ENCODE measurements at places on chromosomes 7 and 10. TPM values are rescaled to one million over a fixed set of nuclear protein-coding genes. Genes with fewer than 3 reads are reported as not detected.

ZDHHC16 gene
- total RNA-seq: 35.6 TPM

NRCAM gene
- 0.93 TPM for total RNA-seq

DBNL gene
- total RNA-seq: 105 TPM

ADCYAP1R1 gene
- total RNA-seq: 1.1 TPM

DNA sequence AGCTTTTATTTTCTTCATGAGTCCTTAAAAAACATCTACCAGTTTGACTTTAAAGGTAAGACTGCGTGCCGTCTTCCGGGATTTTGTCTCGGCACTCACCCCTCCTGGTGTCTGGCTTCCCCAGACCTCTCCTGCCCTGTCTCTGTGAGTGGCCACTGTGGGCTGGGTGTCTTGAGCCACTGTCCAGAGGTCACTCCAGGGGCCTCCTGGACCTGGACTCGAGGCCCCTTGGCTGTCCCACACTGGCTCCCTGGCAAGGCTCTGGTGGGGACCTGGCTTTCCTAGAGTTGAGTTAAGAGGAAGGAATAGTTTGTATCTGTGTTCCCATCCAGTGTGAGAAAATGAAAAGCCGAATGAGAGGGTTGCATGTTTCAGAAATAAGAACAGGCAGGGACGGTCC is 95.5 kb downstream of the NKX6-2 start:
- DNase-seq: peak; percentile 24
- H3K4me1 ChIP-seq: no peaks in the 10 kb centered on the region
- H3K36me3 ChIP-seq: no peaks in the 10 kb centered on the region
- no peaks in the 10 kb centered on the region for H3K27me3 ChIP-seq

DNA sequence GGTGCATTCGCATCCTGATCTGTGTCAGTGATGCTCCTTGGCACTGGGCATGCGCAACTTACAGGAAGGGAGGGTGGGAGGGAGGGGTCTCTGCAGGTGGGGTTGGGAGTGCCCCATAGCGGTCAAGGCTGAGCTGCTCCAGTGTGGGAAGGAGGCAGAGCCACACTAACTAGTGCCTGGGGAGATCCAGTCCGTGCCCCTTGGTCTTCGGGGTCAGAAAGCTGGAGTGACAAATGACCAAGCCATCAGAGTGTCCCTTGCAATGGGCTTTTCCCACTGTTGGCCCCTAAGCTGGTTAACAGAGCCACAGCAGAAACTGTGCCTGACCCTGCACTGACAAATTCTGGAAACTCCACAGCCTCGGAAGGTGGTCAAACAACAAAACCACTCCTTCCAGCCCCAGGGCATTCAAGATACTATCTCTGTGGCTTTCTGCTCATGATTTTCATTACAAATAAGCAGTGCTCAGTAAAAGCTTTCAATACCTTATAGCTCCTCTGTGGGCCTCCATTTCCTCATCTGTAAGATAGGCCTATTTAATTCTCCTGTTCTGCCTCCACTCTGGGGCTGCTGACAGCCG is 138.1 kb upstream of the UNC5B start:
- no peak for DNase-seq
- H3K36me3 ChIP-seq: no peaks in the 10 kb centered on the region
- no peaks in the 10 kb centered on the region for H3K4me1 ChIP-seq
- H3K27me3 ChIP-seq: no peaks in the 10 kb centered on the region
- no peak overlapping the region for H3K4me3 ChIP-seq

DNA sequence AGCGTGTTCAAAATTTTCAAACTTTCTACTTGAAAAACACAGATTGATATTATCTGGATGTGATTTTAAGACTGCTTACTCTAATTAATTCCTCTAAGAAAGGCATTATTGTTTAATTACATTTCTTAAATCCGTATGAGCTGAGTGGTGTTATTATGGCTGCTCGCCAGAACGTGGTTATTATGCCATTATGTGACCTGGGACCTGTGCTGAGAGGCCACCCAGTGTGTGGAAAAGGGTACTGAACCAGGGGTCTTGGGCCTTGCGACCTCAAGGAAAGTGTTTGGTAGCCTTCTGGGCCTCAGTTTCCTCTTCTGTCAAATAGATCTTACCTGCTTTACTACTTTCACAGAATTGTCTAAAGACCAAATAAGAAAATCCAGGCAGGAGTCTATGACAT is 15.4 kb downstream of the LGI1 start:
- H3K36me3 ChIP-seq: no peaks in the 10 kb centered on the region
- H3K4me3 ChIP-seq: no peak overlapping the region
- no peaks in the 10 kb centered on the region for H3K4me1 ChIP-seq
- no peak for DNase-seq
- H3K27ac ChIP-seq: no peak overlapping the region
- no peaks in the 10 kb centered on the region for H3K27me3 ChIP-seq

- H3K4me1 ChIP-seq: no peaks in the 10 kb centered on the region
- peak; percentile 99 for DNase-seq
- H3K4me3 ChIP-seq: peak within 1 kb of the TSS; percentile 78
These were observed at the start of gene DBNL for GRCh38 chr7:44044315-44045225. TSS of gene DBNL (plus strand) at chr7:44044702. CDS start at chr7:44044738, 36 bp downstream.

DNA sequence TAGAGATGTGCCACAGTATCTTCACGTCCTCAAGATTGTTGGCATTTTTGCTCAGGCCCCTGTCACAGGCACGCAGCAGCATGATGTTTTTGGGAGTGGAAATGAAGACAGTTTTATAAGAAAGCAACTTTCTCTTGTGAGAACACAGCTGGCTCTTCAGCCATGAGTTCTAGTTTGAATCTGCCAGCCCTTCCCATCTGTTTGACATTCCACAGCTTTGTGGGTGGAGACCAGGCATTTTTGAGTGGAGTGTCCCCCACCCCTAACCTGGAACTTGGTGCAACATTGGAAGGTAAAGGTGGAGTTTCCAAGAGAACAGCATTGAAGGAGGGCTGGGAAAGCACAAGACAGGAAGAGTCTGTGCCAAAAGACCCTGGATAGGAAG is 253.1 kb upstream of the IGFBP3 start:
- H3K27me3 ChIP-seq: no peaks in the 10 kb centered on the region
- DNase-seq: no peak
- H3K36me3 ChIP-seq: no peaks in the 10 kb centered on the region
- H3K4me3 ChIP-seq: no peak overlapping the region

- H3K36me3 ChIP-seq: no peaks in the 10 kb centered on the region
- no peak overlapping the region for H3K27ac ChIP-seq
- peaks cover 1% of the 10 kb centered on the region for H3K27me3 ChIP-seq
- peak; percentile 80 for DNase-seq
- no peaks in the 10 kb centered on the region for H3K4me1 ChIP-seq
These were observed 3.6 kb upstream of the HOXA11 start for GRCh38 chr7:27188386-27189294.

- peak overlapping the region; percentile 62 for H3K4me3 ChIP-seq
- H3K27me3 ChIP-seq: no peaks in the 10 kb centered on the region
- H3K4me1 ChIP-seq: no peaks in the 10 kb centered on the region
- H3K36me3 ChIP-seq: no peaks in the 10 kb centered on the region
These were observed 978 bp downstream of the OGDH start for GRCh38 chr7:44607141-44608068.

- no peaks in the 10 kb centered on the region for H3K27me3 ChIP-seq
- H3K36me3 ChIP-seq: no peaks in the 10 kb centered on the region
- peak; percentile 80 for DNase-seq
- H3K4me3 ChIP-seq: peak overlapping the region; percentile 89
These were observed 1.8 kb downstream of the GRK5 start for GRCh38 chr10:119209035-119209735.

DNA sequence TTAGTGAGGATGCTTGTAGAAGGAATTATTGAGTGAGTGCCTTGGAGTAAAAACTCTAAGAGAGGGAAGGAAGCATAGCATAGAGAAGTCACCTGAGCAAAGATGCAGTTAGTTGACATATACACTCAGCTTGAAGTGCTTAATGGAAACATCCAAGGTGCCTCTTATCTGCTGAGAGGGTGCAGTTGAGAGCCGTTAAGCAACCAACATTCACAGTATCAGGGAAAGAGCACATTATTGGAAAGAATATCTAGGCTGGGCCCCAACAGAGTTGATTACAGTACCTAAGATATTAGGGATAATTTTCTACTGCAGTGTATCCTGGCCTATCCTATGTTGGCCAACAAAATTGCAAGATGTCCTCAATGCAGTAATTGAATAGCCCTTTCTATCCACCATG is 302.0 kb downstream of the ETV1 start:
- H3K4me3 ChIP-seq: no peak overlapping the region
- DNase-seq: no peak
- no peaks in the 10 kb centered on the region for H3K27me3 ChIP-seq
- H3K36me3 ChIP-seq: no peaks in the 10 kb centered on the region
- no peaks in the 10 kb centered on the region for H3K4me1 ChIP-seq

- no peak overlapping the region for H3K27ac ChIP-seq
- no peak overlapping the region for H3K4me3 ChIP-seq
- peak; percentile 20 for DNase-seq
- H3K36me3 ChIP-seq: no peaks in the 10 kb centered on the region
These were observed 239.4 kb downstream of the TNS3 start for GRCh38 chr7:47342296-47343060.
